ENCODE measurements at places on chromosomes 5 and 9. TPM values are rescaled to one million over a fixed set of nuclear protein-coding genes. Genes with fewer than 3 reads are reported as not detected.

Gene CCIN
- total RNA-seq = 0.40 TPM

Gene FOXD4L6
- 0.53 TPM for total RNA-seq

Gene ADAMTSL2
- 7.0 TPM for total RNA-seq

Gene ERAP2
- 0.68 TPM for total RNA-seq

Gene SLU7
- 36.9 TPM for total RNA-seq

GRCh38 chr5:89613222-89613956 is 730.4 kb upstream of the MEF2C start:
- no peak overlapping the region for H3K4me3 ChIP-seq
- no peaks in the 10 kb centered on the region for H3K36me3 ChIP-seq
- no peak overlapping the region for H3K27ac ChIP-seq
- no peaks in the 10 kb centered on the region for H3K4me1 ChIP-seq

Measured in mesothelial cell of epicardium (in vitro differentiated cells).